ENCODE measurements at places on chromosomes 3 and 15.

- no peak for DNase-seq
Observed at GRCh38 chr3:153113541-153113940, 48.5 kb upstream of the RAP2B start.

GRCh38 chr15:90550919-90551318 is 21.2 kb downstream of the CRTC3 start:
- no peak for DNase-seq

DNA sequence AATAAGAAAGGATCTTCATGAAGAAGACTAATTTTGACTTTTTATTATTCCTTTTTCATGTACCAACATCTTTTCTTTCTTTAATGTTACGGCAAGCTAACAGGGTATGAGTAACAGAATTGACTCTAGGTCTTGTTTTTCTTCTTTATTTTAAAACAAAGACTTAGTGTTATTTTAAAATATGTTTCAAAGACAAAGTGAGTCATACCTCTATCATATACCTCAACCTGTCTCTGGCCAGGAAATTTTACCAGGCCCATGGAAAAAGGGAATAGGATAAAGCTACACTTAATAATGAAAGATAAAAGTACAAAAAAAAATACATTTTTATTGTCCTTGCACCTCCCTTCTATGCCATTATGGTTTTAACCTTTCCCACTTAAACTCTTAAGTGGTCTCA is 57.4 kb downstream of the ZNF148 start:
- no peak for DNase-seq

GRCh38 chr3:115148142-115148790 is 1.2 kb upstream of the ZBTB20 start:
- no peak for DNase-seq

DNA sequence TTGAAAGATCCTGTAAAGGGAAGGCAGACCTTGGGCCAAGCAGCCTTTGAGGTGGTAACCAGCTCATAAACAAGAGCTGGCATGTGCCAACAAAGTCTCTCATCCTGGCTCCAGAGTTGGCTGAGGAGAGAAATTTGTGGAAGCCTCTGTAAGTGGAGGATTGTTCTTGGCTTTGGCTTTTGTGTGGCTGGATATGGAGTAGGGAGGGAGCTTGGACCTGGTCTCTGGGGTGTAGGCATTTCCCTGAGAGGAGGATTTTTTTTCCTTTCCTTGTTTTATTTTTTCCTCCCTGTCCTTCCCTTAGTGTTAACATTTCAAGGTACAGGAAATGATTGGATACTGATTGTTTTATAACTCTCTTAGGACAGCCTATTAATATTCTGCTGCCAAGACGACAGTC is 60.8 kb downstream of the ZNF609 start:
- DNase-seq: no peak

DNA sequence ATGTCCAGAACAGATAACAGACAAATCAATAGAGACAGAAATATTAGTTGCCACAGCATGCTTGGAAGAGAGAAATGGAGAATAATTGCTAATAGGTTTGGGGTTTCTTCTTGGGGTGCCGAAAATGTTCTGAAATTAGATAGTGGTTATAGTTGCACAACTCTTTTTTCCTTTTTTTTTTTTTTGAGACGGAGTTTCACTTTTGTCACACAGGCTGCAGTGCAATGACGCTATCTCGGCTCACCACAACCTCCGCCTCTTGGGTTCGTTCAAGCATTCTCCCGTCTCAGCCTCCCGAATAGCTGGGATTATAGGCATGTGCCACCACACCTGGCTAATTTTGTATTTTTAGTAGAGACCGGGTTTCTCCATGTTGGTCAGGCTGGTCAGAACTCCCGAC is 163.3 kb downstream of the PLCH1 start:
- no peak for DNase-seq

- DNase-seq: no peak
Observed at GRCh38 chr15:70270752-70271111, 173.0 kb upstream of the TLE3 start.

DNA sequence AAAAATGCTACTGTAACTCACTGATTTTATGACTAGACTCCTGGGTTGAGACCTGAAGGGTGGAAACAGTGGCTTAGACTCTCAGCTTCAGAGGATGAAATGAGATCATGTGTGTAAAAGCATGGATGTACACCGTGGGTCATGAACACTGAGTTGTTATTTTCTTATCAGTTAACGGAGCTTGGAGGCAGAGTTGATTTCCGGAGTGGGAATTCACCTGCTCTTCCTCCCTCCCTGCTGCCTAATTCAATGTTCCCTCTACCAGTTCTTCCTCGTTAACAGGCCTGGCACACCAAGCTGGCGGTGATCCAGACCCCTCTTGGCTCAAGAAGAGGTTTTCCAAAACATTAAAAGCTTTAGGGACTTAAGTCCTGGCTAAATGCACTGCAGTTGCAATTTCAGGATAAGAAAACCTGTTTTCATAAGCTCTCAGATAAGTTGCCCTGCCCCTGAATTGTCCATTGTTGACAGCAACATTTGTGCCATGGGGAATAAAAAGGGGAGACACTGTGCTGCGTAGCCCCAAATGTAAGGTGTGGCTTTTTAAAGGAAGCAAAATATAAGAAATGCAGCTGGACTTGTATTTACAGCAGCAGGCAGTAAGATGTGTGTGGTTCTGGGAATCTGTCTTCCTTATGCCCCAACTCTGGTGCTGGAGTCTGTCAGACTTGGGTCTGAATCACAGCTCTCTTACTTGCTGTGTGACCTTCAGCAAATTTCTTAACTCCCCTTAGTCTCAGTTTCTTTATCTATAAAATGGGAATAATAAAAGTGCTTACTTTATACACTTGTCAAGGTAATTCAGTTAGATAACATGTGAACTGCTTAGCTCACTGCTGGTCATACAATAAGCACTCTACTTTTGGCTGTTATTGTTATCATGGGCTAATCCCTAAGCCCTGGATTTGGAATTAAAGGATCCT is 9.9 kb downstream of the PDIA5 start:
- DNase-seq: no peak
